ENCODE measurements at places on chromosomes 12 and 14.

GRCh38 chr12:101697197-101697929, at the start of gene CHPT1:
TSS of gene CHPT1 (plus strand) at chr12:101697640. CDS start at chr12:101697862, 222 bp downstream.
- DNase-seq, result no peak

GRCh38 chr12:55712700-55713415, 3.0 kb upstream of the BLOC1S1 start:
- no peak for DNase-seq

- DNase-seq, result no peak
These were observed 9.7 kb downstream of the PAWR start for GRCh38 chr12:79681008-79681590.

GRCh38 chr12:12445882-12446181, 89.0 kb downstream of the BORCS5 start:
- DNase-seq, result no peak

DNA sequence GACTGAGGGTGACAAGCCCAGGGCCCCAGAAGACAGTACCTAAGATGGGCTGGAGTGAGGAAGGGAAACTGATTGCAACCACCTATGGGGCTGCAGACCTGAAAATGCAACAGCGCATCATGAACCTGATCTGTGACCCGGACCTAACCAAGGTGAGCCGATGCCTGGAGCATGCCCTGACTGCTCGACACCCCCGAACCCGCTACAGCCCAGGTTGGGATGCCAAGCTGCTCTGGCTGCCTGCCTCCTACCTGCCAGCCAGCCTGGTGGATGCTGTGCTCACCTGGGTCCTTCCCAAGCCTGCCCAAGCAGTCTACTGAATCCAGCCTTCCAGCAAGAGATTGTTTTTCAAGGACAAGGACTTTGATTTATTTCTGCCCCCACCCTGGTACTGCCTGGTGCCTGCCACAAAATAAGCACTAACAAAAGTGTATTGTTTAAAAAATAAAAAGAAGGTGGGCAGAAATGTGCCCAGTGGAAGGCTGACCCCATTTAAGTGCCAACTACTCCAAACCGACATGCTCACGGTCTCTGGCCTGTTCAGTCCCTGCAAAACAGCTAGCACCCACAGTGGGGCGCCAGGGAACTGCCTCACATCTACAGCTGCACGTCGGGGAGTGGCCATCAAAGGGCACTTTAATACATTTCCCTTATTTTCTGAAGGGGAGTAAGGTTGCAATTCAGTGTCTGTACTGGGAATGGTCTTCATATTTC, 4.2 kb downstream of the RDH5 start:
- no peak for DNase-seq

- DNase-seq, result no peak
These were observed 5.3 kb downstream of the NTF3 start for GRCh38 chr12:5437182-5437583.

- no peak for DNase-seq
These were observed 45.7 kb upstream of the OTX2 start for GRCh38 chr14:56855891-56856461.

DNA sequence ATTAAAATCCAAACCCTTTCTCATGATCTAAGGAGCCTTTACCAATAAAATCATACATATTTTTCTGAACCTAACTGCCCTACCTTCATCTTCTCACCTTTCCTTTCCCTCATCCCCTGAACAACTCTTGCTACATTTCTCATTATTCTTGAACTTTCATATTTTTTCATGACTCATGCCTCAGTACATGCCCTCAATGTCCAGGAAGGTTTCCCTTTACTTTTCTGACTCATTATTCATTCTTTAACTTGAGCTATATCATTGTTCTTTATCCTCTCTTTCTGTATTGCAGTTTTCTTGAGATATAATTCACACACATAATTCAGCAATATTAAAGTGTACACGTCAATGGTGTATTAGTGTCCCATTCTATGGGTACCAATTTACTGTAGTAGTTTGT, 231.0 kb downstream of the ALG10B start:
- DNase-seq, result no peak

- DNase-seq, result no peak
These were observed 28.8 kb upstream of the CEP83 start for GRCh38 chr12:94488463-94488862.

DNA sequence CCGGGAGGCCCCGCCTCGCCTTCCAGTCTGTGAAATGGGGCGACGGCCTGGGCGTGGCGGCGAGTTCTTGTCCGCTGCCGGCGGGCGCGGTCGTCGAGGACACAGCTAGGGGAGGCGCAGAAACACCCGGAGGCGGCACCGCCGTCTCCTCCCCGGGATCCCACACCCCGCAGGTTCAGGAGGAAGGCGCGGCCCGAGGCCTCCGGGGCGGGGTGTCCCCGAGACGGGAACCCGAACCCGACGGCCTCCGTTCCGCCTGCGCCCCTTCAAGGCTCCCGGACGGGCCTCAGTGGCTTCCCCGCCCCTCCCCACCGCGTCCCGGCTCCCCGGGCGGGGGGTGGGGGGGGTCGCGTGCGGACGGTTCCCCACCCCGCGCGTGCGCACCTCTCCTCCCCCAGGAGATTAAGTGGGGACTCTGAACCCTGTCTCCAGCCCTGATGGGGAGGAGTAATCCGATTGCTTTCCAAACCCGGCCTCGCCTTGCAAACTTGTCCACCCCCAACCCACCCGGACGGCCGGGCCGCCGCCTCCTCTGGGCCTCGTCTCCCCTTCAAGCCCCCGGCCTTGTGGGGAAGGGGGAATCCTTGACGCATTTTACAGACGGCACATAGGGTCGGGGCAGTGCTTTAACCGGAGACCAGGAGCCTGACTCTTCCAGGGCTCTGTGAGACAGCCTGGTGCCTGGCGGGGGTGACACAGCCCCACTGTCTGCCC, 35.3 kb upstream of the ANKRD9 start:
- no peak for DNase-seq

- no peak for DNase-seq
These were observed 24.7 kb upstream of the ADIPOR2 start for GRCh38 chr12:1666215-1666614.

DNA sequence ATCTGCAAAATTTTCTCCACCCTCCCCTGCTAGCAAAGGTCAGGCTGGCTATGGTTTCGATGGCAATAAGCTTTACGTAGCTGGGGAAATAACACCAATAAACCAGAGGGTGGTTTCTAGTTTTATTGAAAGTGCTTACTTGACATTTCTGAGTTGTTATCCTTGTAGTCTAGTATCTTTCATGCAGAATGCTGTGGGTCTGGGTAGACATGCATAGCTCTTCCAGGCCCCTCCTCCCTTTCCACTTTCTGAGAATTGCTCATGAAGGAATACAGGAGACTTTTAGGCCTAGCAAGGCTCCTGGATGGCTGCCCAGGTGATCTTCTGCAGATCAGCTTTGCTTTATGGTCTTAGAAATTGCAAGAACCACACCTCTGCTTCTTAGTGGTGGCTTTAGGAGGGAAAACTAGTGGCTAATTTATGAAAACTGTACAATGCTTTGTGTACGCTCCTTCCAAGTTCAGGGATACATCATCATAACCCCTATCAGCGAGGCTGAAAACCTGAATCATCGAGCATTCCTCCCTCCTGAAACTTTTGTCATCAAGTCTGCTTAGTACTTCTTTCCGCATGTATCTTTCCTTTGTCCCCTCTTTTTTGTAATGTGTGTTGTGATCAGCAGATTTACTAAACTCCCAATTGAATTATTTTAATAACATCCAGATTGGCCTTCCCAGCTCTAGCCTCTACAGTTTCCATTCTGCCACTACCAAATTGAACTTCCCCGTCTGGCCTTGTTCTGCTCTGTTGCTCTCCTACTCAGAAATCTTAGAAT, 473.0 kb downstream of the RAD51B start:
- DNase-seq, result no peak

GRCh38 chr12:40733871-40734270, 41.6 kb downstream of the CNTN1 start:
- no peak for DNase-seq

GRCh38 chr12:104049903-104050356, at the start of gene GLT8D2:
TSS of gene GLT8D2 (minus strand) at chr12:104050187. CDS start at chr12:104019648, 30,539 bp downstream.
- peak; percentile 39 for DNase-seq

DNA sequence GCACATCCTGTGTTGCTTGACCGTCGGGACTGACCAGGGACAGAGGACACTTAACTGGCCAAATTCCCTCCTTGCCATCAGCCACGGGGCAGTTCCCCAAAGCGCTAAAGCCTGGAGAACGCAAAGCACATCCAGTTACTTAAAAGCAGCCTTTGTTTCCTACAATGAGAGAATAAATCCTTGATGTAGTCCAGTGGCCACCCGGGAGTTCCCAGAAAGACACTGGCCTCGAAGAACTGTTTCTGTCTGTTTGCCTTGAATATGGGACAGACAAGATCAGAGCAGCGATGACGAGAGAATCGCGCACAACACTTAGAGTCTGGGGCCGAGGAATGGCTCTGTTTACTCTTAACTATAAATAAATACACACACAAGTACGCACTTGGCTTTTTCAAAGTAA, 102.2 kb downstream of the TNFAIP2 start:
- DNase-seq, result no peak

DNA sequence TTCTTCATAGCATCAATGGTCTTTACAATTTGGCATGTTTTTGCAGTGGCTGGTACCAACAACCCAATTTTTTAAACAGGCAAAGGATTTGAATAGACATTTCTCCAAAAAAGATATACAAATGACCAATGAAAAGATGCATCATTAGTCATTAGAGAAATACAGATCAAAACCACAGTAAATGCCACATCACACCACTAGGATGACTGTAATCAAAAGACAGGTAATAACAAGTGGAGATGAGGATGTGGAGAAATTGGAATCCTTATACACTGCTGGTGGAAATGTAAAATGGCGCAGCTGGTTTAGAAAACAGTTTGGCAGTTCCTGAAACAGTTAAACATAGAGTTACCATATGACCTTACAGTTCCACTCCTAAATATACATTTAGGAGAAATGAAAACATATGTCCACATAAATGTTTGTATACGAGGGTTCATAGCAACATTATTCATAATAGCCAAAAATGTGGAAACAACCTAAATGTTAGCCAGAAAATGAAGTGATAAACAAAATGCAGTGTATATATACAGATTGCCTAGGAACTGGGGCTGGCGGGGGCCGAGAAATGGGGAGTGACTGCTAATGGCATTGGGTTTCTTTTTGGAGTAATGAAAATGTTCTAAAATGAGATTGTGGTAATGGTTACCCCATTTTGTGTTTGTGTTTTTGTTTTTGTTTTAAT, 55.2 kb downstream of the TGFB3 start:
- no peak for DNase-seq

DNA sequence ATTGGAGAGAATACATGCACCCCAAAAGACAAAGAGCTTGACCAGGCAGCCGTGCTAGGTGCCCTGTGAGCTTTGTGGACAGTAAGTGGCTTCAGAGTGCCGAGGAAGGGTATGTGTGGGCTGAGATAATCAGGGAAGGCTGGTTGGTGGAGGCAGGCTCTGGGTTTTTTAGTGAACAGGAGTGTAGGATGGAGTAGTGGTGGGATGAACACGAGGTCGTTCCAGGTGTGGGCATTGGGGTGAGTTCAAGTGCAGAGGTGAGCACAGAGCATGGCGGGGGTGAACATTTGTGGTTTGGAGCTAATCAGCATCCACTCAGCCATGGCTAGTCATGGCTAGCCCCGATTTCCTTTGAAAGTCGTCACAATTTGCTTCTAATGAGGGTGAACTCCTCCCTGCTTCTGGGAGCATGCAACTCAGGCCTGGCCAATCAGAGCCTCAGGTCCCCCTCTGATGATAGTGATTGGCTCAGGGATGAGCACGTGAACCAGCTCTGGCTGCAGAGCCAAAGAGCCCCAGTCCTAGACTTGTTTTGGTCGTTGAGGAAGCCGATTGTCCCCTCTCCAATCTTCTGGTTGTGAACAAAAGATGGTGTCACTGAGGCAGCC, 40.7 kb upstream of the TCL1B start:
- no peak for DNase-seq

DNA sequence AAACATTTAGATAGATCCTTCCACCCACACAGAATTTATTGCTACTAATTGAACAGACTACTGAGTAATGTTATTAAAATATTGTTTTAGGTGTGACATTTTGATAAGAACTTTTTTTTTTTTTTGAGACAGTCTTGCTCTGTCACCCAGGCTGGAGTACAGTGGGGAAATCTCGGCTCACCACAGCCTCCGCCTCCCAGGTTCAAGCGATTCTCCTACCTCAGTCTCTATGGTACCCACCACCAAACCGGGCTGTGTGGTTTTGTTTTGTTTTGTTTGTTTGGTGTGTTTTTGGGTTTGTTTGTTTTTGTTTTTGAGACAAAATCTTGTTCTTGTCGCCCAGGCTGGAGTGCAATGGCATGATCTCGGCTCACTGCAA, 40.9 kb downstream of the COX16 start:
- DNase-seq, result no peak

- DNase-seq, result no peak
These were observed 9.1 kb downstream of the STAT6 start for GRCh38 chr12:57101892-57102695.

- DNase-seq, result no peak
These were observed 211.8 kb downstream of the NEDD1 start for GRCh38 chr12:97118796-97119375.

- no peak for DNase-seq
These were observed 2.8 kb downstream of the FGD4 start for GRCh38 chr12:32402170-32402569.

- no peak for DNase-seq
These were observed 70.8 kb downstream of the CCDC88C start for GRCh38 chr14:91346838-91347173.

GRCh38 chr12:132522592-132523380, 32.8 kb downstream of the FBRSL1 start:
- DNase-seq, result no peak

GRCh38 chr14:68747393-68747792, 45.5 kb downstream of the ZFP36L1 start:
- DNase-seq, result no peak

GRCh38 chr12:104399740-104400612, 56.8 kb upstream of the CHST11 start:
- no peak for DNase-seq

GRCh38 chr14:20499108-20499507, 6.2 kb upstream of the RNASE10 start:
- DNase-seq, result no peak

GRCh38 chr14:25396128-25396527, 346.2 kb upstream of the STXBP6 start:
- no peak for DNase-seq

DNA sequence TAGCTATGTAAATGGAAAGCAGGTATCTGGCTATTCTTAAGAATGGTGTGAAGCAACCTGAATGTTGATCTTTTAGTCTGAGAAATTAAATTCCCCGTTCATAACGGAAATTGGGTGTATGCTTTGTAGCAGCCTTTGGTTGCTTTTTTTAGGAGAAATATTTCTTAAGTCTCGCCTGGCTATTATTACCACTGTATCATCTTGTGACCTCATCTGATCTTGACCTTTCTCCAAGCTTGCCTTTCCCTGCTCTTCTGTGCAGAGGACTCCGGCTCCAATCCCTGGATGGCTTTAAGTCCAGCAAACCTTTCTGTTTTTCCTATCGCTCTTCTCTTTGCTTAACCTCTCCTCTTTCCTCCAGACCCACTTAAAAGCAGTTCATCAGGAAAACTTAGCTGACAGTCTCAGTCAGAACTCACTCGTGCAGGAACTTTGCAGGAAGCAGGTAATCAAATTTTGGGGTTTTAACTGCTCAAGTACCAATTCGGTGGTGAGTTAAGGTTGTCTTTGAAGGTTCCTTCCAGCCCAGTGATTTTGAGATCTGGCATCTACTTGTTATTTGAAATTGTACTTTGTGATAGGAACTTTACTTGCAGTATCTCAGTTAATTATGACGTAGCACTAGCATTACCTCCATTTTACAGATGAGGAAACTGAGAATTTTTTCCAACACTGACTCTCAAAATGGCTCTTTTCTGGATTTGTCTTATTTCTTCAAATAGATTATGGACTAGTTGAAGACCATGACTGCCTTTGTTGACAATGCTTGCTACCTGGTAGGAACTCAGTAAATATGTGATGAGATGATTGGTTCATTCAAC, 14.1 kb downstream of the PPFIBP1 start:
- no peak for DNase-seq

Data from GM04503 (cell line).